Stimulated activated CD8-positive, alpha-beta memory T cell treated with anti-CD3 and anti-CD28 coated beads, Interleukin-2, amount 100 ng/mL, for 48 hours (primary cell): ENCODE measurements at places on chromosomes 3 and 15.

- DNase-seq: peak; percentile 60
Observed at GRCh38 chr3:42376344-42376798, 34.0 kb downstream of the LYZL4 start.

DNA sequence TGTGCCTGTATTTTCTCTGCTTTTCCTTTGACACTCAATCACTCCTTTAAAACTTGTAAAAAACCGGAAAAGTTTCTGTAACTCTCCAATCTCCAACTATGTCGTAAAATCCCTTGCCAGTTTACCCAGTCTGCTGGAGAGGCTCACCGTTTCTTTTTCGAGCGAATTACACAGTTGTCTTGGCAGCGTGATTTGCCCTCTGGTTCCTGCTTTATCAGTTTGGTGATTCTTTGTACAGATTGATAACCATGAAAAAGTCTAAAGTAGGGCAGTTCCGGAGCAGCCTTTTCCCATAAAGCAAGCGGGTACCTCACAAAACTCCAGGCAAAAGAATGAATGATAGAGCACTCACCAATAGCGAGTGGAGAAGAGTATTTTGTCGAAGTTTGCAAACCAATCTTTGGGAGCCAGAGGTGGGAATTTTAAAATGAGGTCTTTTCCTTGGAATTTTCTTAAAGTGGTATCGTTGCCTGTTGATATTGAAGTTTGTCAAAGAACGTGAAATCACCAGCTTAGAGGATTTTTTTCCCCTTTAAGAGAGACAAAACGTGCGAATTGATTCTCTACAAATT, at the start of gene TTC23:
Gene TTC23 (minus strand): TSS at position 312 of the 572 bp plus-strand sequence. CDS start 20,869 bp downstream, outside the sequence.
- no peak for DNase-seq

- DNase-seq: no peak
Observed at GRCh38 chr15:70156671-70157271, 59.1 kb upstream of the TLE3 start.

- no peak for DNase-seq
Observed at GRCh38 chr3:142053244-142053643, 96.1 kb downstream of the TFDP2 start.

DNA sequence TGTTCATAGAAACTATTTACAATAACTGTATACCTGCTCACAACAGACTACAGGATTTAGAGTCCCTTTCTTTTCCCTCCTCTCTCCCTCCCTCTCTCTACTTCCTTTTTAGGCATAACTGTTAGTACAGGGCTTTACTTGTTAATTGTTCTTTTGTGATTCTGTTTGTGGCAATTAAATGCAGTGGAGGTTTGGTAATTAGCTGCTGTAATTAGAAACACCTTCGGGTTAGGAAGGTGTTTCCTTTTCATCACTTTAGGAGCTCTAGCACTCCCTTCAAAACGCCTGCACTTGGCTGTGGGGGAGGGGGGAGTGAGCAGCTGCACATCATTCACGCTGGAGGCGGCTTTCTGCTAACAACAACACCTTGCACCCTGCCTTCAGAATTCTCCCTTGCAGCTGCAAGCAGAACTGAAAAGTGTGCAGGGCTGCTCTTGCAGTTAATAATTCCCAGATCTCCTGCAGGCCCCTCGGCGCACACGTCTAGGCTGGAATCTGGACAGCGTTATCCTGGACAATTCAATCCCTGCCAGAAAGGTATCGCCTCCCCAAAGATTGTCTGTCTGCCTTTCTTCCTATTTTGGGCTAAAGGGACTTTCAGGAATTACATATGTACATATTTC, 242.6 kb upstream of the RGMA start:
- no peak for DNase-seq

DNA sequence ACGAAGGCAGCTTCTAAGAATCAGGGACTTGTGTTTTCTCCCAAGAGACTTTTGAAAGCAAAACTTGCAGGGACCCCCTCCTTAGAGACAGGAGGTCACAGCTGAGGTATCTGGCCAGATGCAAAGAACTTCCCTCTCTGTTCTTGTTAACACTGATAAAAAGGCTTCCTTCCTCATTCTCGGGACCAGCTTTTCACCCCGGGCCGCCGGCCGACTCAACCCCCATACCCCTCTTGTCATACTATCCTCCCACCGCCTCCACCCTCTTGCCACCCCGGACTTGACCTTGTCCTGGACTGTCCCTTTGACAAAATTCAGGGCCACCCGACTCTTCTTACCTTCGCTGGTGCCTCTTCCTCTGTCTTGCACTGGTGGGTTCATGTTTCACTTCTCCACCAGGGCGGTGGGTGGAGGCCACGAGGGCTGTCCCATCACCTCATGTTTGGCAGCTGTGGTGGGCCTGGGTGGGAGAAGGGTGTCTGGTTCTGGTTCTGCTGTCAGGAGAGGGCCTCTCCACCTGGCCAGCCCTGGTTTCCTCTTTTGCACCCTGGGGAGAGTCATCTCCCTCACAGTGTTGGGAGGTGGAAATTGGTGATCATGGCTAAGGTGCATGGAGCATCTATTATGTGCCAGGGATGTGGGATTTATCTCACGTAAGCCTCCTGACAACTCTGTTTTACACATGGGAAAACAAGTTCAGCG, 32.5 kb downstream of the BHLHE40 start:
- DNase-seq: no peak

- DNase-seq: no peak
Observed at GRCh38 chr3:61682671-61683548, 121.5 kb downstream of the PTPRG start.
